Ammon's horn (tissue), 1 donor: ENCODE measurements at places on chromosomes 5 and 9.

DNA sequence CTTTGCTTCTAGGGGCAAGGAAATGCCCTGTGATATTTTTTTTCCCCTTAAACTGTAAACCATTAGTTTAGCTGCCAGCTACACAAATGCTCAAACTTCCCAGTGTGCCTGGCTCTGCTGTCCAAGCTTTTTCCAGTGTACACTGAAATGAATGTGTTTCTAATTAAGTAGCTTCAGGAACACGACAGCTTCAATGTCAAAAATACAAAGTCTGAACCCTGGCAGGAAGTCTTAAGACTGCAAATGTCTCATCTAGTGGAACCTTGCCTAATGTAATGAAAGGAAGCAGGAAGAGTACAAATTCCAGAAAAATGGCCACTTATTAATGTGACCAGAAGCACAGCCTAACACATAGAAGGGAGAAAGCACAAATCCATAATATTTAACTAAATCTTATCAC is 255.2 kb downstream of the CRB2 start:
- DNase-seq, result no peak

DNA sequence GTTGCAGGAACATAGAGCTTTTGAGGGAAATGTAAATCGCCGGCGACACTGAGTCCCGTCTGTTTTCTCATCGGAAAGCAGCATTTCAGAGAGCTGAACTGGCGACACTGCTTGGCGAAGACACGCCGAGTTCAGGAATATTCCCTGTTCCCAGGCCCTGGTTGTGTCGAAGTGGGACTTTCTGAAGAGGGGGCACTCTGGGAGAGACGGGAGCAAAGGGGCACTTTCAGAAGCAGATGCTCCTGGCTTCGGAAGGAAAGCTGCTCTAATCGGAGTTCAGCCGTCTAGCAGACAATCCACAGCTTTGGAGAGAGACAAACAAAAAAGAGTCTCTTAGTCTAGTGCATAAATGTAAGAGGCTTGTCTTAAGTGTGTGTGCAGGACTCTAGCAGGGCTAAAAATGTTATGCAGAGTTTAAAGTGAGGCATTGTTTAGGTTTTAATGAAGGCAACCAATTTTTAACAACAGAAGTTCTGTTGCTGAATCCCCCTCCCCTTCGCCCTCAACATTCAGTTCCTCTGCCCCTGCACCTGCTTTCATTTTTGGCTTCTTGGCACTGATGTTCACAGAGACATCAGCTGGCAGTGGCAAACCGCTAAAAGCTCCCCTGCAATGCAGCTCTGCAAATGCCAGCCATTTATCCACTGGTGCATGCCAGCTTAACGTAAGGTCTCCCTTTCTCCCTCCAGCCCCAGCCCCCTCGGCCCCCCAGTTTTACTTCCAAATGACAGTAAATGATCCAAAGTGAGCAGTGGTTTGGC is 289.5 kb upstream of the MPDZ start:
- DNase-seq, result peak; percentile 77

GRCh38 chr9:89791754-89792153 is 186.9 kb downstream of the GADD45G start:
- DNase-seq, result no peak

DNA sequence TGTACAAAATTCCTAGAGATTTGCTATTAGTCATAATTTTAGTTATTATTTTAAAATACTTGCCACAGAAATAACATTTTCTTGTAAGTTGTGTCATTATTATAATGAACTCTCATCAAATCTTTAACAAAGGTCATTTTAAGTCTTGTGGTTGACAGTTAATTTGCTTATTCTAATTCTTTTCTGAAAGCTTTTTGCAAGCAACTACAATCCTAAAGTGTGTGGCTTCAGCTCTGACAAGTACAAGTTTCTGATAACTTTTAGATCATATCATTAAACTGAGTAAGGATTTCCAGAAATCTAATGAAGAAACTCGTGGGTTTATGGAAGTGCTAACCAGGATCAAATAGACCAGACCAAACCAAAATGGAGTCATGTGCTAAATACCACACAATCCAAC is 86.4 kb downstream of the SFXN1 start:
- DNase-seq, result no peak

DNA sequence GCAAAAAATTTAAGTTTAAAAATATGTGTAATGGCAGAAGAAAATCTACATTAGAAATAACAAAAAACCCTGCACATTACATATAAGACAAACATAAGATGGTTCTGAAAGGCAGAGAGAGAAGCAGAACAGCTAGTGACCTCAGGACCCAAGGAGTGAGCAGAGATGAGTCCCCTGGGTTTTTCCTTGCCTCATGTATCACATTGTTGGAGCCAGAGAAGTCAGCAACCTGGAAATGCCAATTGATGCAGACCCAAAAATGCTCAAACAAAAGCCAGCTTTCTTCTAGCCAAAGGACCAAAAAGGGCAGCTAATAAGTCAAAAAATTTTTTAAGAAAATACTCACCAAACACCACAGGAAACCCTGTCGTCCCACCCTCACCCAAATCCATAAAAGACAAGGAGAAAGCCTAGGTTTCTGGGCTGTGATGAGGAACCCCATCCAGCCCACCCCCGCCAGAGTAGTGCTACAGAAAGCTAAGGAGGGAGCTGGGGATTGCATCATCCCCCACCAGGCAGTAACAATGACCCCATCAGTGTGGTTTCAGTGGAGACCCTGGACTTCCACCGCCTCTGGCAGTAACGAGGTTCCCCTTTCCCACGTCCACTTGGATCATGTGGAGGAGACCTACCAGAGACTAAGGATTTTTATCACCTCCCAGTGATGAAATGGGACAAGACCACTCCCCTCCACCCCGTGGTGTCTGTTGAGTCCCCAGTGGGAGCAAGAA is 17.6 kb downstream of the DENND1A start:
- DNase-seq, result no peak

- DNase-seq, result no peak
Measured at GRCh38 chr5:124669956-124670721, 76.3 kb downstream of the ZNF608 start.

- no peak for DNase-seq
Measured at GRCh38 chr9:98808875-98809274, 1.4 kb downstream of the GALNT12 start.

DNA sequence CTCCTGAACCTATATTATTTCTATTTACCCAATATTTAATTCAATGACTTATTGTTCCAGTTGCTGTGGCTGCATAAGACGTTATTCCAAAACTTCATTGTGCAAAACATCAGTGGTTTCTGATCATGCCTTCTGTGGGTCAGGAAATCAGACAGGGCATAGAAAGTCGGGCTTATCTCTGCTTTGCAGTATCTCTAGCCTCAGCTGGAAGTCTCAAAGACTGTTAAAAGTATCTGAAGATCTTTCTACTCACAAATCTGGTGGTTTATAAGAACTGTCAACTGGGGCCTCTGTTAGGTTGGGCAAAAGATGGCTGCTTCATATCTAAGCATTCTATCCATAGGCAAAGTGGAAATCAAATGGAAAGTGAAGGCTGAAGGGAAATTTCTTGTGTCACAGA is 687.7 kb upstream of the ARRDC3 start:
- DNase-seq, result no peak

GRCh38 chr9:126612326-126612812 is 1.4 kb upstream of the LMX1B start:
- no peak for DNase-seq

DNA sequence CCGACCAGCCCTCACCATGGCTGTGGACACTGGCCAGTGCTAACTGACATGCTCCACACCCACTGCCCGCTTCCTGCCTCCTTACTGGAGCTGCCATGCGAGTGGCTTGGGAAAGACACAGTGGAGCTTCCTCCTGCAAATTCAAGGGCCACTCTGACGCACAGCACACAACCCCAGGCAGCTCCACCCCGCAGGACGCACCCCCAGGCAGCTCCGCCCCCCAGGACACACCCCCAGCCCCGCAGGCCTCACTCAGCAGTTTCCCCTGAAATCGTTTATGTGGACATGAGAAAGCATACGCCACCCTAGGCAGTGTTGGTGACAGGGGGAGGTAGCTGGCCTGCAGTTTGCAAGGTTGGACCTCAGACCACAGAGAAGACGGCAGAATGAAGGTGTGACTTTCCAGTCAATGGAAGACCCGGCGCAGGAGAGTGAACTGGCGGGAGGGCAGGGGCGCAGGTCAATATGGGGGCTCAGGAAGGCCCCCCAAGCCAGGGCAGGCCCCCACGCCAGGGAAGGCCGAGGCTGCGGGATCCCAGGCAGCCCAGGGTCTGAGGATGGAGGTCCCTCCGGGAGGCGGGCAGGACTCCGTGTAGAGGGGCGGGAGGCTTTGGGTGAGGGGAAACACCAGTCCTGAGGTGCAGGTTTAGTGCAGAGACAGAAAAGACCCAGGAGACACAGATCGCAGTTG is 21.6 kb downstream of the LPCAT1 start:
- no peak for DNase-seq

DNA sequence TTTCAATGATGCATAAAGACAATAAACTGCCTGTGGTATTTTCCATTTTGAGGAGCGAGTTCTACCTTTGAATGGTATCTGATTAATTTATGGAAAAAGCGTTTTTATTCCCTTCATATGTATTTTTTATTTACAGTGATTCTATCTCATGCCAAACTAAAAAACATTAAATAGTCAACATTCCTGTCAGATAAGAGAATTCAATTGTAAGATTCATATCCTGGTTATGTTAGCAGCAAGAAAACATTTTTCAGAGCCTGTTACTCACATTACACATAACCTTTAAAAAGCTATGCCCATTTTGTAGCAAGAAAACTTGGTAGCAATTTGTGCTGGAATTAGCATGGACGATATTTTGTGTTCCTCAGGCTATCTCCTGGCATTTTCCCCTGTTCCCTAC is 55.1 kb upstream of the PRLR start:
- DNase-seq, result no peak

DNA sequence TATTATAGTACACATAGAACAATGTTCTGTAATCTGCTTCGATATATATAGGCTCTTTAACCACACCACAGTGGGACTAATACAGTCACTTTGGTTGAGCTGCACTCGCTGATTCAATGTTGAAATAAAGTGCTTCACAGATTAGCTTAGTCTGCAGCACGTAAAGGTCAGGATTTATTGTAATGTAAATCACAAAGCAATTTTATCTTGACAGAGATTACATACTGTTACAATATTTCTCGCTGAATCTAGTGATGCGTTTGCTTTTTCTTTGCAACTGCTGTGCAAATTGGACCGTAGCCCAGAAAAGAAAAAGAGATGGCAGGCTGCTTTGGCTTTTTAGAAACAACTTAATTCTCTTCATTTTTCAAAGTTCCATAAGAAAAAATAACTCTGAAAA is 52.9 kb downstream of the CETN3 start:
- DNase-seq, result peak; percentile 20

- DNase-seq, result no peak
Measured at GRCh38 chr5:95668216-95668615, 14.6 kb downstream of the SPATA9 start.

DNA sequence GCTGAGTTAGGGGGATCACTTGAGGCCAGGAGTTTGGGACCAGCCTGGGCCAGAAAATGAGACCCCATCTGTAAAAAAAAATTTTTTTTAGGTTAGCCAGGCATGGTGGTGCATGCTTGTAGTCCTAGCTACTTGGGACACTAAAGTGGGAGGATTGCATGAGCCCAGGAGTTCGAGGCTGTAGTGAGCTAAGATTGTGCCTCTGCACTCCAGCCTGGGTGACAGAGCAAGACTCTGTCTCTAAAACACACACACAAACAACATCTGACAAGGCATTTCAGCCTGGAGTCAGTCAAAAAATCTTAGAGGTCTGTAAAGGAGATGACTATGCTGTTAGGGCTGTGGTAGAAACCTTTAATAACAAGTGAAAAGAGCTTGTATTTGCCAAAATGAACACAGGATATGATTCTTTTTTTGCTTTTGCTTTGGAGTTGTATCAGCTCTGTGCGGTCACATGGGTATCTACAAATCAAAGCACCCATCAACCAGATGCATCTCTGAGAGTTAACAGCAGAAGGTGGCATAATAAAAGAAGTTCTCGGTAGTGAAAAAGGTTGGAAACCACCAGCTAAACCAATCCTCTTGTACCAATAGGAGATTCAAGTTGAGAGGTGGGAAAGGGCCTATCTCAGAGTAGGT is 3.6 kb upstream of the PSMD5 start:
- no peak for DNase-seq

DNA sequence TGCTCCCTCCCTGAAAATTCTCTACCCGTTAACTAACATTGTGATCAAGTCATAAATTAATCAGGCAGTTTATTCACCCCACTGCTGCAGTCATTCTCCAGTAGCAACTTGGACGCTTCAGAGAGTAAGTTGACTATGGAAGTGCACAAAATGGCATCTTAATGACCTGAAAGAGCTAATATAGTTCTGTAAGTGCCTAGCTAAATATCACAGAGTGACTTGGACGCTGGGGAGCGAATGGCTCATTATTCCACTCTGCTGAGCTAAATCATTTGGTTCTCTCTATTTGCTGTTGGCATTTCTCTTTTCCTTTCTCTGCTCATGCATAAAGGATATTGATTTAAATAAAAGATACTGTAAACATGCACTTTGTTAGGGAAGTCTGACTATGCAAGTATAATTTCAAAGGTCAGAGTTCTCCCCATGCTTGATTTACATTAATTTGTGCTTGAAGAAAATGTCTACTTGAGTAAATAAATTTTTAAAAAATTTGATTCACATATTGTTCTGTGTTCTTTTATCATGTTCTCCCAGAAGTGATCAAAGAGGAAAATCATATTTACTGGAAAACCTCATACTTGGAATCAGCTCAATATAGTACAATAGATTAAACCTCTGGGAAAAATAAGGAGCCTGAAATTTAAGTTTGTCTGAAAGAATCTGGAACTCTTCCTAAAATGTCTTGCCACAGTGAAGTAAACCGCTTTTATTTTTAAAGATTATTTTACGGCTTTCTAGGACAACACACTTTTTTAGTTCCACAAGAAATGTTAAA is 169.5 kb upstream of the HAPLN1 start:
- no peak for DNase-seq

- DNase-seq, result no peak
Measured at GRCh38 chr5:68420476-68421344, 205.2 kb downstream of the PIK3R1 start.

DNA sequence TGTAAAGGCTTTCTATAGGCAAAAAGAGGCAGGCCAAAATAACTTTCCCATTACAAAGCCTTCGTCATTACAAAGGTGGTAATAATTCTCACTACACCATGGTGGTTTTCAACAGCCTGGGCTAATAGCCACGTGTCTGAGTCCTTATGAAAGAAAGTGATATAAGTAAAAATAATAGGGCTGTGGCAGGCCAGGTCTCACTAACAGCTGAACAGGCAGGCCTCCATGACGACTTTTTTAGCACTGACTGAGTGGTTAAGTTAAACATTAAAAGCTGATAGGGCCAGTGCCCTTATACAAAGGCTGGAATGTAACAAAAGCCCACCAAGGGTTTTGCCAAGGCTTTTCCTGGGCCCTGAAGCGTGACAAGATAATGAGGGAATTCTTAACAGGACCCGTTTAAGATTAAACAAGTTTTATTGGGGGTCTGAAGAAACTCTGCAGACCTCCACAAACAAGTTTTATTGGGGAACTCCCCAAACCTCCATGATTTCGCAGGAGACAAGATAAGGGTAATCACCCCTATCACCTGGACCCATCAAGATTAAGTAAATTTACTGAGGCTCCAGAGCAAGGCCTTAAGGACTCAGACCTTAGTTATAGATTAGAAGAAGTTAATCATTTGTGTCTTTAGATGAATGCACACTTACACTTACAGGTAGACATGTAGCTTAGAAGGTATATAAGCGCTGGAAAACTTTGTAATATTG is 412.9 kb downstream of the CHSY3 start:
- no peak for DNase-seq
